Dermis blood vessel endothelial cell (primary cell): ENCODE measurements at places on chromosomes 2 and 18. TPM values are rescaled to one million over a fixed set of nuclear protein-coding genes. Genes with fewer than 3 reads are reported as not detected.

TBR1 gene
- total RNA-seq: not detected in 2 replicates

PSMG2 gene
- total RNA-seq: 72.6 and 79.0 TPM in 2 replicates

HNMT gene
- total RNA-seq: 1.4 and 5.6 TPM in 2 replicates

GPR39 gene
- total RNA-seq: under 0.01 TPM in 1 of 2 replicates, not detected in the other

SERPINB3 gene
- 0.17 TPM in 1 of 2 replicates, not detected in the other for total RNA-seq

CLEC4F gene
- total RNA-seq: 0.09 and 0.34 TPM in 2 replicates
